ENCODE measurements at places on chromosomes 3 and 15.

DNA sequence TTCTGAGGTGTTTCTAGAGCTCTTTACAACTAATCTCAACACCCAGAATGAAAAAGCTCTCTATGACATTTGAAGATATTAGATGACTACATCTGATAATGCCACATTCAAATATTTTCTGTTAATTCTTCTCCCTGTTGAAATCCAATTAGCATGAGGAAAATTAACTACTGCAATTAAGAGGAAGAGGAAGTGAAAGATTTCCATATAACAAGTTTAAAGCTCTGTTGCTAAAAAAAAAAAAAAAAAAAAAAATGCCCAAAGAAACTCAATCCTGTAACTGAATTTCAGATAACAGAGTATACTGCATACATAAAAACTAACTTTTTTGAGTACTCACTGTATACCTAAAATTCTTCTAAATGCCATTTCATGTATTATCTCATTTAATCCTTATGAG lies 109.8 kb downstream of the TNIK start:
- DNase-seq, result no peak

GRCh38 chr3:170511371-170511770 lies 74.5 kb downstream of the SLC7A14 start:
- DNase-seq, result no peak

DNA sequence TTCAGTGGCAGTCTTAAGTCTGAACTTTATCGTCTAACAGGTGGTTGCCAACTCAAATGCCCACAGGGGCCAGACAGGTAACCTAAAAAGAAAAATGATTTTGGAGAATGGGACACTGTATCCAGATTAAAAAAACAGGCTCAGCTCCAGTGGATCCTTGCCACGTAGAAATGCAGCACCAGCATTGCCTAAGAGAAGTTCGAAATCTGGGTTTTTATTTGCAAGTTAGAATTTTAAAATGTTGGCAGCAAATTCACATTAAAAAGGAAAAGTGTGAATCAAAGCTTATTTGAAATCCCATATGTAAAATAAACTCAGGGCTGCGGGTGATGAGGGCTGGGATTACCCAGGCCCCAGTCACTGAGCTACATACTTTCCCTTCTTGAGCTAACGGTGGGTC lies 408.5 kb upstream of the SUCLG2 start:
- DNase-seq, result no peak

- no peak for DNase-seq
These were observed 809.7 kb downstream of the NR2F2 start for GRCh38 chr15:97140216-97140615.

DNA sequence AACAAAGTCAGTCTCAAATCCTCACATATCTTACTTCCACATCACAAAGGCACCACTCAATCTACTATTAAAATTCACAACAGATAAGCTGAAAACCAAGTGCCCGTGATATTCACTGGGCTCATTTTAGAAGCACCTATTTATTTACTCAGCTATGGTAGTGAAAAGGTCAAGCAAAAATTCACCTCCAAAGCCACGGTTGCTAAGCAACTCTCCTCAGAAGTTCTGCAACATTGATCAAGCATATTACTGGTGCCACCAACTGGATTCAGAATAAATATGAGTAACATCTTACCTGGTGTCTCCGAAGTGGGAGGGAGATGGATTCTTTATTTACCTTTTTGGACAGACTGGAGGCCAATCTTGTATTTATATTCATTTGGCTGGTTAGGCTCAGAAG lies 714.8 kb downstream of the FHIT start:
- no peak for DNase-seq

- DNase-seq, result no peak
These were observed 18.9 kb upstream of the ST3GAL6 start for GRCh38 chr3:98744283-98744682.

DNA sequence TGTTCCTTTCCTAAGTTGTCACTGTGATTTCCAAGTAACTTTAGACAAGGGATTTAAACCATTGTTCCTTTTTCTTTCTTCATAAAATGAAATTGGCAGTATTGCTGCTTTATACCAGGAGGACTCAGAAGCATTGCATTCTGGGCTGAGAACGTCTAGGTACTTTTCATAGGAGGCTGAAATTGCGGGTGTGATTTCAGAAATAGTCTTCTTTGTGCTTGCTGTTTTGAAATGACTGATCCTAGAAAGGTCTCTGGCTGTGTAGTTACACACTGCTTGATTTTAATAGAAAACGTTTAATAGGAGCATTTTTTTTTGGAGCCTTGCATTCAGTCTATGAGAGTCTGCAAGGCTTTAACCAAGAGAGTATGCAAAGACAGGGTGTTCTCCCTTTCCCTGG lies 56.3 kb downstream of the PPM1L start:
- no peak for DNase-seq

DNA sequence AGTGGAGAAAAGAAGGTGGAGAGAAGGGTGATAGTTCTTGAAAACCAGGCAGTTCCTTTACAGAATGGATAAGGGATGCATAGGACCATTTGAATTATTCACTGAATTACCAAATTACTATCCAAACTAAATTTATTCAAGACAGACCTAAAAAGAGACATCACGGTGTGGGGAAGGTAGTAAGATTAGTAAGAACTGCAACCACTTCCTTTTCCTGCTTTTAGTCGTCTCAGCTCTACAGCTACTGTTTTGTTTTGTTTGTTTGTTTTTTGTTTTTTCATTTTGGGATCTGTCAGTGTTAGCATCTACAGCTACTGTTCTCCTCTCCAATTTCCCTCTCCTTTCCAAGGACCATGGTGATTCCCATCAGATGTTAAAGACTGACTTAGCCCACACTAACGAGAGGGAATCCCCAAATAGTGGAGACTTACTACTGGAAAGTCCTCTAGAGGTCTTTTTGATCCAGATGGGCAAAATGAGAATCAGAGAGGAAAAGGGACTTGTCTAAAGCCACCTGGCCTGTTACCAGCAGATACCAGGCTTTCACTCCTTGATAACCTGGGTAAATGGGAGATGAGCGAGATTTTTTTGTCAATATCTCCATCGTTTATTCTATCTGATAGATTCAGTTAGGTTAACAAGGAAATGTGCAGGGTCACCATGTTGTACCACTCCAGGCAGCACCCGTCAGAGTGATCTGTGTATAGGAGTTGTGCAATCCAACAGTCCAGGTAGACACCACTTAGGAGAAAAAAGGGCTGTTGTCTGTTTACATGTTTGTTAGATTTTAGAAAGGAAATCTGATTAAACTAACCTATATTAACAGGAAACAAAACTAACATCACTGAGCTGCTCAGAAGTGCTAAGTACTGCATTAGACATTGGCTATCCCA lies 6.0 kb downstream of the HCLS1 start:
- no peak for DNase-seq

- DNase-seq, result peak; percentile 23
These were observed 564 bp upstream of the PIGZ start for GRCh38 chr3:196969134-196969659.

DNA sequence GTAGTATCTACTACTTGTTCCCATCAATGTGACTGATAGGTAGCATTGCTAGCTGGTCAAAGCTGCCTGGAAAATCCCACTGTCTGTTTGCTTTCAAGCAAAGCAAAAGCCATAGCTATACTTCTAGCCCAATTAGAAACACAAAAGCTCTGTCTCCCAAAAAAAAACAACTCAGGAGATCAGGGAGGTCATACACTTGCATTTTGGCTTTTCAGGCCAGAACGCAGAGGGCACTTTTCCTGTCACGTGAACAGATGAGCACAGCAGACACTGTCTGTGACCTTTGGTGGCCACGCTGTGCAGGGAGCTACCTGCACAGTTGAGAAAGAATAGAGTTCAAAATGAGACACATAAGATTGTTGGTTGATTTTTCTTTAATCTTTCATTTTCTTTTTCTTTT lies 441.7 kb upstream of the PDZRN3 start:
- DNase-seq, result no peak

GRCh38 chr3:25567806-25568524 lies 96.7 kb downstream of the TOP2B start:
- no peak for DNase-seq

DNA sequence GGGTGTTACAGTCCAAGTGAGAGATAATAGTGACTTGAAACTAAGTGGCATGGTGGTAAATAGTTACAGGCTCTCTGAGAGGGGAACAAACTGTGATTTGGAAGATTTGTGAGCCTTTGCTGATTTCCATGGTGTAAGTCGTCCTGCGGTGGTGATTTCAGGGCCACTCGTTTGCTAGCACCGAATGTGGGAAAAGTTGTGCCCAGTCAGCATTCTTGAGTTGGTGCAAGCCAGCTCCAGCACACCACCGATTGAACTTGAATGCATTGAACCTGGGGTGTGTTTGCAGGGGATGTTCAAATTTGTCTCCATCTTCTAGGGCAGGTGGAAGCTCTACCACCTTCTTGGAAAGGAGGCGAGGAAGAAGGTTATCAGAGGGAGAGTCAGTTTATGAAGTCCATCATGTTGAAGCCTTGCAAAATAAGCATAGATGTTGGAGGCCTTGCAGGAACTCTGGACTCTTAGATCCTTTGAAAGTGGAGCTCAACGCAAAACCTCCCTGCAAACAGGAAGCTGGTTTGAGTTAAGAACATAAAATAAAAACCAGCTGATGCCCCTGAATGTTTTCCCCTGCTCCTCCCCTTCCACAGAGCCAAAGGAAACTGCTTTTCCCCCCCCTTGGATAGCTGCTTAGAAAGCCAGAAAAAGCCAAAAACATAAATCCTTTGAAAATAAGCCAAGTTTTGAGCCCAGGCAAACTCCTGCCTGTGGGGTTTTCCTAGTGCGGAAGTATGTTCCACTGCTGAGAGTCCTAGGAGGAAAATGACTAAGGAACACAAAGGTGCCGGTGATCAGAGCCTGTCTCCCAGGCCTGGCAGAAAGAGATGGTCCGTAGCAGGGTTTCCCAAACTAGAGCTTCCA lies 21.9 kb downstream of the MAPKBP1 start:
- no peak for DNase-seq

- no peak for DNase-seq
These were observed 296.2 kb downstream of the CHL1 start for GRCh38 chr3:492586-493316.

DNA sequence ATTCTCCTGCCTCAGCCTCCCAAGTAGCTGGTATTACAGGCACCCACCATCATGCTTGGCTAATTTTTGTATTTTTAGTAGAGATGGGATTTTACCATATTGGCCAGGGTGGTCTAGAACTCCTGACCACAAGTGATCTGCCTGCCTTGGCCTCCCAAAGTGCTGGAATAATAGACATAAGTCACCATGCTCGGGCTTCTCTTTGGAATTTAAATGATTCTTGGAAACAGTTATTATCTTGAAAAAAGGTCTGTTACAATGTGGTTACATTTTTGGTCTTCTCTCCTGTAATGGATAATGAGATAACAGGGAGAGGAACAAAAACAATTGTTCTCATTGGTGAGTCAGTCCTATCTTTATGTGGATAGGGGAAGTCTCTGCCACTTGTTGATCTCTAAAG lies 59.8 kb upstream of the AADACL2 start:
- no peak for DNase-seq

DNA sequence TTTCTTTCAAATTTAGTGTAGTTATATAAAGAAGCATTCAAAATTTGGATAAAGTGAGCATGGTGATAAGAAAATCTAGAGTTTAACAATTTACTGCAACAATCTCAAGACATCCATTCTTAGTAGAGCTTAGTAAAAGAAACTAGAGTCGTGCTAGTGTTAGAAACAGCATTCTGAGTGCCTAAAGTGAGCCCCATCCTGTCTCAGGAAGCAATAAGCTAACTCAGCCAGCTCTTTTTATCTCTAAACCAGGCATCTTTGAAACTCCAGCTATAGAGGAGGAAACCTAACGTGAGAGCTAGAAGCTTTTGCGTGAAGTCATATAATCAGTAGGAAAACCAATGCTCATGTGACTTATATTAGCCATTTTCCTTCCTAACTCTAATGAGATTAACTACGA lies 1187.1 kb upstream of the EPHA6 start:
- DNase-seq, result no peak

GRCh38 chr3:28039234-28039633 lies 202.2 kb upstream of the CMC1 start:
- DNase-seq, result no peak

- DNase-seq, result no peak
These were observed 1.9 kb downstream of the ZBTB47 start for GRCh38 chr3:42655331-42655888.

- peak; percentile 21 for DNase-seq
These were observed 21.4 kb upstream of the LIPC start for GRCh38 chr15:58410353-58410752.

GRCh38 chr3:98877132-98877531 lies 24.4 kb downstream of the DCBLD2 start:
- DNase-seq, result no peak

DNA sequence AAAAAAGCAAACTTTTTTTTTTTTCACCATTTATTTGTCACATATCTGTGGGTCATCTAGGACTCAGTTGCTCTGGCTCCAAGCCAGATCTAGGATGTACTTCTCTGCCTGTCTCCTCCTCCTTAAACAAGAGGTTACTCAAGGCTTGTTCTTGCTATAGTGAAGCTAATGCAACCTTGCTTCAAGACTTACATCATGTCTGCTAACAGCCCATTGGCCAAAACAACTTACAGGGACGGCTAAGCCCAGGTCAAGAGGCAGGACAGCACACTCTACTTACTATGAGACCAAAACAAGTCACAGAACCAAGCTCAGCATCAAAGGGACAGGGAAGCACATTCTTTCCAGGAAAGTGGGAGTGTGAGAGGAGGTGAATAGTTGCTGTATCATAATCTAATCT lies 123.8 kb upstream of the BNIP2 start:
- DNase-seq, result no peak

- no peak for DNase-seq
These were observed 26.5 kb upstream of the CP start for GRCh38 chr3:149247929-149248691.

GRCh38 chr15:79676621-79677020 lies 220.2 kb downstream of the MTHFS start:
- DNase-seq, result no peak

DNA sequence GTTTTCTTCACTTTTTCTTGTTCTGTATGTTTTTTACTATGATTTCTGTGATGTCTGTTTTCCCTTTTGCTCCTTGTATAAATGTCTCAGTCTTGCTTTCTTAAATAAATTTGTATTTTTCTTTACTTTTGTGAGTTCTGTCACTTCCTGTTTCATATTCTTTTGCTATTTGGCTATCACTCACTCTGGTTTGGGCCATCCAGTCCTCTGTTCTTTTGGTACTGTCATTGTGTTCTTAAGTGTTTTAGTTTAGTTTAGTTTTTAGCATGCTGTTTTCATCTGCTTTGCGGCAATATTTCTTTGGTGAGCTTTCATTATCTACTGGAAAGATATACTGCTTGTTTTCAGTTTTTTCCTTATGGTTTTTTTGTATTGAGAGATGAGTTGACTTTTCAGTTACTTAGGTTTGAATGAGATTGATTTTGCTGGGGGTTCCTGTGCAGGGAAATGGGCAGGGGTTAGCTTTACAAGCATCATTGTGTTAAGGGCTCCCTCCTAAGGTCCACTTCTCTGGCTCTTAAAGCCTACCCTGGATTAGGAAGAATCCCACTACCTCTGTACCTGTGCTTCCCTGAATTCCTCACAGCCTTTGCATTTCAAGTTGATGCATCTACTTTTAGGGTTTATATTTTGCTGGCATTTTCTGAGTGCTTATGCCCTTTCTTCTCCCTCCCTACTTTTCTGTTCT lies 35.1 kb downstream of the PDCD6IP start:
- DNase-seq, result no peak

DNA sequence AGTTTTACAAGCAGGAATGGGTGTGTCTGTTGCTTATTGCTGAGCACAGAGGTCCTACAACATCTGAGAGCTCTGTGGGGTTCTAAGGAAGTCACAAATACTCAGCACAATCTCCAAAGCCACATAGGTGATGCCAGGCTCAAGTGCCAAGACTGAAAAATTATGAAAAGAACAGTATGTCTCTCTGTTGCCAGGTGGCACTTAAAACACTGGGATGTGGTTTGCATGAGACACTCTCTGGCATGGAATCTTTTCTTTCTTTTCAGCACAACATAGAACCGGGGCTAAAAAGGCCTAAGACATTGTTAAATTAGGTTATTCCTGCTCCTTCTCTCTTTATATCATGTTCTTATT lies 127.3 kb upstream of the PRICKLE2 start:
- no peak for DNase-seq

Measured in activated gamma-delta T cell treated with Interleukin-2 at 50 U/mL for 16 hours (primary cell).